ENCODE measurements at places on chromosomes 5 and 9.

GRCh38 chr5:10499776-10500175 lies 58.1 kb downstream of the ROPN1L start:
- DNase-seq = no peak

- DNase-seq = no peak
Measured at GRCh38 chr5:17425385-17426070, 72.5 kb upstream of the TAF11L2 start.

- DNase-seq = no peak
Measured at GRCh38 chr5:72093824-72094223, 13.5 kb upstream of the MAP1B start.

GRCh38 chr9:37141015-37141414 lies 20.6 kb downstream of the ZCCHC7 start:
- DNase-seq = no peak

- no peak for DNase-seq
Measured at GRCh38 chr9:102309379-102309778, 570.9 kb upstream of the GRIN3A start.

DNA sequence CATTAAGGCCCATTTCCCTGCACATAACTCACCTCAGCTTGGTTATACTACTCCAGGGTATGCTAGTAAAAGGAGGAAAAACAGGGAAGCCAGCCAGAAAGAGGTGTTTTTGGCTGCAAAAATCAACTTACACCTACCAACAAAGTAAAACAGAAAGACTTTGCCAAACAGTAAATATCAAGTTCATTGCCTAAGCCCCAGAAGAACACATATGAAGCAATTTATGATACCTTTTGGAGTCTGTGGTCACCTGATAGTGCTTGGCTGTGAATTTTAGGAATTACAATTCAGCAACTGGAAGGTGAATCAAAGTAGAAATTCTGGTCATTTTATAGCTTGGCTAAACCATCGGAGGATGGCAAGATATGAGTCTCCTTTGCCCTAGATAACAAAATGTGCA lies 463.7 kb upstream of the CLINT1 start:
- DNase-seq = no peak

GRCh38 chr5:157516626-157517325 lies 56.8 kb downstream of the NIPAL4 start:
- DNase-seq = no peak

- DNase-seq = no peak
Measured at GRCh38 chr9:89999534-90000370, 394.9 kb downstream of the GADD45G start.

DNA sequence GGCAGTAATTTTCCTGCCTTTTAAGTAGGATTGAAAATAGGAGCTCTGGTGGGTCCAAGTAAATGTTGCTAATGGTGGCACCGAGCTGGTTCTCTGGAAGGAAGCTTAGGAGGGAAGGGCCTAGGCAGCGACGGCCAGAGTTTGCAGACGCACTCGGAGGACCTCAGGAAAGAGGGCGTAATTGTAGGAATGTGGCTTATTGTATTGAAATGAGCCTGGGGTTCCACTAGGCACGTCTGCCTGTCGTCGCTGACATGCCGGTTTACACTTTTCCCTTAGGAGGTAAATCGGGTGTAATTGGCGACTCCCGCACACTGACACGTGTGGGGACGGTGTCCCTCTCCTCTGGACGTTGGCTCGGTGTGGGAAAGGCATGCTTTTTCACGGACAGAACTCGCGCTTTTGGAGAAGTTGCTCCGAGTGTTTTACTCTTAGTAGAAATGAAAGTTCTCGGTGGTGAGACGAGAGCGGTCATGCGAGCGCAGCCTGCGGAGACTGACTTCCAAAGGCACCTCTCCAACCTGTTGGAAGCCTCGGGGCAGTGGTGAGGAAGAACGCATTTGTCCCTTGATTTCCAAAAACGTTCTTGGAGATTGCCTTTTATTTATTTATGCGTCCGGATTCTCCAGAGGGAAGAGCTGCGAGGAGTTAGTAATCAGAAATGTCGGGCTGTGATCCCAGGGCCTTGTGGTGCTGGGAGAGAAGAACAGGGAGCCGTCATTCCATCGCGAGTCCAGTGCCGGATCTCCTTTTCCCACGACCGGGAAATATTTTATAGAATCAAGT lies 1.3 kb downstream of the NR4A3 start:
- no peak for DNase-seq

GRCh38 chr5:99544356-99544755 lies 615.5 kb upstream of the CHD1 start:
- no peak for DNase-seq

DNA sequence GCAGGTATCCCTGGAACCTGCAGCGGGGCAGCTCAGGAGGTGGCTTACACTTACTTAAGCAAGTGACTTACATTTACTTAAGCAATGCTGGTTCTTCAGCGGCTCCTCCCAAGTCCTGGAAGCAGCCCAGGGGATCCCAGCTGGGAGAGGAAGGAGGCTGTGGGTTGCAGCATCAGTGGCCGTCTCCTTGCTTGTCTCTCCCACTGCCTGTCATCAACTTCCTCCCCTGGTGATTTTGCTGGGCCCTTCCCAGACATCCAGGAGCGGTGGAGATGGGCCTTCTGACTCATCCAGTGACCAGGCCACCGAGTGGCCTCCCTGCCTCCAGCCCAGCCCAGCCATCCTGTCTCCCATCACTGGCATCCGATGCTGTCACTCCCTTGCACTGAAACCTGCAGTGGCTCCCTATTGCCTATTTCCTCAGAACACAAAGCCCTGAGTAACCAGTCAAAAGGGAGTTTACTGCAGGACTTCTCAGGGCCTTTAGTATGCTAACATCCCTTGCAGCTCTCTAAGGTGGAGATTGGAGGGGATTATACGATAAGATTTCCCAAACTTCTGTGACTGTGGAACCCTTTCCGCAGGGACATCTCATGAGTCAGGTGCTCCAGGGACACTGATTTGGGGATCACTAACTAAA lies 155.9 kb upstream of the PHYKPL start:
- DNase-seq = no peak

- no peak for DNase-seq
Measured at GRCh38 chr5:53766673-53767072, 206.2 kb downstream of the NDUFS4 start.

GRCh38 chr5:127647361-127647958 lies 1.4 kb upstream of the CTXN3 start:
- DNase-seq = no peak

DNA sequence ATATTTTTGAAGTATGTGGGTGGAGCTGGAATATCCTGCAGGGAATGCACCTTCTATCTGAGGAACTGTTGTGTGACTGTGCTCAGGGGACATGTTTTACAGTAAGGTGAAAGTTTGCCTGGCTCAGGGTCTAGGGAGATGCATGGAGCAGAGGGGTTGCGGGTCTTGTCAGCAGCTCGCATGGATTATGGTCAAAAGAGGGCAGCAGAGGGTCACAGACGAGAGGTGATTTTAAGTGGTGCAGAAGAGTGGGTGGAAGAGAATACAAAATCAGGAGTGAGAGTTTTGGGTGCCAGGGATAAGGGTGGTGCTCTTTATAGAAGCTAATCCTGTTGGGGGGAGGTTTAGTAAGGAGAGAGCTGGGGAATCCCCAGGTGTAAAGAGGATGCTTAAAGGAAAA lies 53.5 kb upstream of the GRIN3A start:
- no peak for DNase-seq

DNA sequence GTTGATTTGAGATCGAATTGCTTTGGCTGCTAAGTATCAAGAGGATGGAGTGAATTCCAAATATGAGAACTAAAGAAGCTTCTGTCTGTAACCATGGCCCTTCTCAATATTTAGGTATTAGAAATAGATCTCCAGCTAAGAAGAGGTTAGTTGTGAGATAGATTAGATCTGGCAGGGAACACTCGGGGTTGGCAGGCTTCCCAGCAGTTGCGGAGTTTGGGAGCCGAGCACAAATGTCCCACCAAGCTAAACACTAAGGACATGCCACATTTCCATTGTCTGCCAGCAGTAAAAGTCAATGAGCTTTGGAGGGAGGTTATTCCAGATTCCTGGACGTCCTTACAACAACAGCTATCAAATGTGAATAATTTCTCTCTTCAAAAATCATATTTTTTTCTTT lies 85.8 kb downstream of the TAF11L14 start:
- no peak for DNase-seq

DNA sequence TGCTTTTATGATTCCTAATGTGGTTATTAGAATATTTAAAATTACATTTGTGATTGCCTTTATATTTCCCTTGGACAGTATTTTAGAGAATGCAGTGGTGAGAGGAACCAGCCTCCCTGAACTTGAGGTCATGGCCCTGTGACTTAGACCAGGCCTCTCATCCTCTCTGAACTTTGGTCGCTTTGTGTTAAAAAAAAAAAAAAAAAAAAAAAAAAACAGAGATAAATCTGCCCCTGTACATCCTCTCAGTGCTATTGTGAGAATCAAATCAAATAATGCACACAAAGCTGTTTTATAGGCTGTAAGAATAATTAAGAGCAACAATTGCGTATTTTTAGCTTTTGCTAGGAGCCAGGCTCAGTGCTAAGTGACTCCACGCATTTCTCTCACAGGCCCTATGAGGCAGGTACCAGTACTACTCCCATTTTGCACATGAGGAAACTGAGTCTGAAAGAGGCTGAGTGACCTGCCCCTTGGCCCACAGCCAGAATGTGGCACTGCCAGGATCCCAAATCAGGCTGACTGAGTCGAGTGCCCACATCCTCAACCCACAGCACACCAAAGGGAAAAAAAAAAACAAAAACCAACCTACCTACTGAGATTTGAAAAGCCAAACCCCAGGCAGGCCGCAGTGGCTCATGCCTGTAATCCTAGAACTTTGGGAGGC lies 110.3 kb upstream of the LARP1 start:
- no peak for DNase-seq

GRCh38 chr9:136840877-136841645 lies 1.2 kb upstream of the AJM1 start:
- no peak for DNase-seq

DNA sequence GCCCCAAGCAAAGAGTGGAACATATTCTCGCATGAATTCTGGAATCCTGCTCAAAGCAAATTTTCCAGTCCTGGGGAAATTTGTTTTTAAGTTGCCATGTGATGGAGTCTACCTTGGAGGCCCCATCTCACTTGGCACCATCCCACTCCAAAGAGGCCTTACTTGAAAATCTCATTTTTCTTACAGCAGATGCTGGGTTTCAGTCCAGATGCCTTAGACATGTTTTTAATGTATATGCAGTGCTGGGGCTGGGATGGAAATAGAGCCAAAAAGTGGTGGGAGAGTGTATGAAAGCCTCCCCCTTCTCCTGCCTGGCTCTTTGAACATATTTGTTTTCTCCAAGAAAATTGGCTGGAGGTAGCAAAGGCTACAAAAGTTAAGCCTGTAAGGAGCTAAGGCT lies 493.7 kb downstream of the ENC1 start:
- DNase-seq = no peak

GRCh38 chr5:132496631-132497487 lies 6.3 kb upstream of the IRF1 start:
- no peak for DNase-seq

DNA sequence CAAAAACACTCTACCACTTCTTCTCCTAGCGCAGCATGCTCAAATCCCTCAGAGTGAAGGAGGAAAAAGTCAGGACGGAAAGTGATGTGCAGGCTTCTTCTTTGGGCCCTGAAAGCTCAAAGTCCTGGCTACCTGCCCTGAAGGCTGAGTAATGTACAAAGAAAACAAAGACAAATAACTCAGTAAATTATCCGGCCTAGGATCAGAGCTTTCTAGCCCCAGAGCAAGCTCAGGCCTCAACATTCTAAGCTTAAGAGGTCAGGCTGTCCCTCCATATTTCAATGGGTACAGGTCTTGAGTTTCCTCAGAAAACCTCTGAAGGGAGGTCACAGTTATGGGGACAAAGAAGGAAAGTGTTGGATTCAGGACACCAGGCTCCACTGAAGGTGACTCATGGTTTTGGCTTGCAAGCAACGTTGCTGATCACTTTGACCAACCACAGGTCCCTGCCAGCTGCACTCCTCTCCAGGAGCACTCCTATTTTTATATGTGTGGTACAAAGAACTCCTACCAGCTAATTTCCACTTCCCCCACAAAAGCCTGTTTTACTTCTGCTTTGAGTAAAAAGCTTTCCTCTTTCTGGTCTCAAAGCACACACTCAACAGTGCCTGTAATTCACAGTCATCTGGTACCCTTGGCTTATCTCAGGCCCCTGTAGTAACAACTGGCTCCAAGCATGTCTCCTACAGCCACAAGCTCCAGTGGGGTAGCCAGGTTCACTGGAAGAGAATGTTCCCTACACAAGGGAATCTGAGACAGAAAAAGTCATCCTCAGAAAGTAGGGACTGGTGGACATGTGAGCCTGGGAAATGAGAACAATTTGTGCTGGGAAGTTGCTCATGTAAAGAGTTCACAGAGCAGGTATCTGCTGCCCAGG lies 115.7 kb downstream of the UGCG start:
- DNase-seq = no peak

GRCh38 chr5:58235299-58235698 lies 224.6 kb downstream of the PLK2 start:
- DNase-seq = no peak

DNA sequence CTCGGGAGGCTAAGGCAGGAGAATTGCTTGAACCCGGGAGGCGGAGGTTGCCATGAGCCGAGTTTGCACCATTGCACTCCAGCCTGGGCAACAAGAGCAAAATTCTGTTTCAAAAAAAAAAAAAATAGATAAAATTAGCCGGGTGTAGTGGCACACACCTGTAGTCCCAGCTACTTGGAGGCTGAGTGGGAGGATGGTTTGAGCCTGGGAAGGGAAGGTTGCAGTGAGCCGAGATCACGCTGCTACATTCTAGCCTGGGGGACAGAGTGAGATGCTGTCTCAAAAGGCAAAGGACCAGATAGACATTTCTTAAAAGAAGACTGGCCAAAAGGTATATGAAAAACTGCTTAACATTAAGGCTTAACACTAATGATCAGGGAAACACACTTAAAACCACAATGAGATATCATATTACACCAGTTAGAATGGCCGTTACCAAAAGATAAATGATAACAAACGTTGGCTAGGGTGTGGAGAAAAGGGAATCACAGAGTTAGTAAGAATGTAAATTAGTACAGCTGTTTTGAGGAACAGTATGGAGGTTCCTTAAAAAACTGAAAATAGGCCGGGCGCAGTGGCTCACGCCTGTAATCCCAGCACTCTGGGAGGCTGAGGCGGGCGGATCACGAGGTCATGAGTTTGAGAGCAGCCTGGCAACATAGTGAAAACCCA lies 10.1 kb upstream of the MARVELD2 start:
- no peak for DNase-seq

DNA sequence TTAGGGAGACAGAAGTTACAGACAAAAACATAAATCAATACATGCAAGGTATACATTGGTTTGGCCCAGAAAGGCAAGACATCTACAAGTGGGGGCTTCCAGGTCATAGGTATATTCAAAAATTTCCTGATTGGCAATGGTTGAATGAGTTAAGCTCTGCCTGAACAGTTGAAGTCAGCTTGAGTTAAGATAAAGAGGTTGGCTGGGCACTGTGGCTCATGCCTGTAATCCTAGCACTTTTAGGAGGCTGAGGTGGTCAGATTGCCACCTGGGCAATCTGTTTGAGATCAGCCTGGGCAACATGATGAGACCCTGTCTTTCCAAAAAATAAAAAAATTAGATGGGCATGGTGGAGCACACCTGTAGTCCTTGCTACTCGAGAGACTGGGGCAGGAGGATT lies 16.3 kb downstream of the TMC1 start:
- no peak for DNase-seq

All from stimulated activated CD4-positive, alpha-beta T cell treated with anti-CD3 and anti-CD28 coated beads, Interleukin-1b, Interleukin-23, amount 100 ng/mL, for 1 hour (primary cell).